ENCODE measurements at places on chromosomes 2 and 18.

- no peak for DNase-seq
Measured at GRCh38 chr18:65754121-65754520, 3.3 kb downstream of the CDH7 start.

- DNase-seq: no peak
Measured at GRCh38 chr2:39834426-39834825, 55.4 kb upstream of the THUMPD2 start.

GRCh38 chr18:12750715-12751502, 48.1 kb downstream of the PSMG2 start:
- no peak for DNase-seq

DNA sequence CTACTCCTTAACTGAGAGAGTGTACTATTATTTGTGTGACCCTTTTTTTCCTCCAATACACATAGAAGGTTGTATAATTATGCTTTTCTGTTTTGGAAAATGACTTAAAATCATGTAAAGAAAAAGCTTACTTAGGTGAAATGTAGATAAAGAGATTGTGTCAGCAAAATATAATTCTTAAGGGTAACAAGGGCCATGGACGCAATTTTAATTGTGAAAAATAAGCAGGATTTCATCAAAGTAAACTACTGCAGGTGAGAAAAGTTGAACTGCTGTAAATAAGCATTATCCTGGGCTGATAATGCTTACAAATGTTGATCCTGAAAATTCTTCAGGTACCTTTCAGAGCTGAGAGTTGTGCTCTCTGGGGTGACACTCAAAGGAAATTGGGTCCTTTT, 141.5 kb downstream of the RPIA start:
- DNase-seq: no peak

GRCh38 chr2:3279236-3279960, 98.2 kb downstream of the EIPR1 start:
- DNase-seq: no peak

DNA sequence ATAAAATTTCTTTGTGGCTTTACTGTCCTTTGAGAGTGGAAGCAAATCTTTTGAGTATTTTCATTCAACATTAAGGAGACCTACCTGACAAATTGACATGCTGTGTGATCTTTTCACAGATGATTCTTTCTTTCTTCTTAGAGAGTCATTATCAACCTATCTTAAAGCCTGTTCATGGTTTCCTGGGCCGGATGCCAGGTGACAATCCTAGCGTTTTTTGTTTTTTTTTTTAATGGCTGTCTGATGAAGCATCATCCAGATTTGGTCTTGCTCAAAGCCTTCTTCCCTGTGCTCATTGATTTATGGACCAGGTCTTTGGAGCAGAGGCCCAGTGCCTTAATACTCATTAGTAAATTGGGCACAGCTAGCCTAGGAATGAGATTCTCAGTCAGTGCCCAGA, 9.8 kb upstream of the MGAT5 start:
- DNase-seq: no peak

DNA sequence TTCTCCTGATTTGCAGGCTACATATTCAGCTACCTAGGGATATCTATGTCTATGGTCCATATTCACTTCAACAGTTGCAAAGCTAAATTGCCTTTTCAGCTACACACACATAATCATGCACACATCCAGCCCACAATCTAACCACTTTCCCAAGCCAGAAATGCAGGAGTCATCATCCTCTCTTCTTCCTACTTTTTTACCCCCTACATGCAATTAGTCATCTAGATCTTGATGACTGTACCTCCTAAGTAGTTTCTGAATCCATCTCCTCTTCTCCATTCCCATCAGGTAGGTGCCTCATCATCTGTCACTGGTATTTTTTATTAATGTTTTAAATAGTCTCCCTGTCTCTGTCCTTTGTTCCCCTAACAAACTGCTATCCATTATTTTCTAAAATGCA, 23.7 kb upstream of the SPRED2 start:
- DNase-seq: no peak

GRCh38 chr2:54476852-54477251, 20.7 kb downstream of the SPTBN1 start:
- no peak for DNase-seq

- DNase-seq: no peak
Measured at GRCh38 chr18:66168685-66169235, 417.9 kb downstream of the CDH7 start.

- DNase-seq: no peak
Measured at GRCh38 chr18:9715978-9716774, 8.1 kb downstream of the RAB31 start.

DNA sequence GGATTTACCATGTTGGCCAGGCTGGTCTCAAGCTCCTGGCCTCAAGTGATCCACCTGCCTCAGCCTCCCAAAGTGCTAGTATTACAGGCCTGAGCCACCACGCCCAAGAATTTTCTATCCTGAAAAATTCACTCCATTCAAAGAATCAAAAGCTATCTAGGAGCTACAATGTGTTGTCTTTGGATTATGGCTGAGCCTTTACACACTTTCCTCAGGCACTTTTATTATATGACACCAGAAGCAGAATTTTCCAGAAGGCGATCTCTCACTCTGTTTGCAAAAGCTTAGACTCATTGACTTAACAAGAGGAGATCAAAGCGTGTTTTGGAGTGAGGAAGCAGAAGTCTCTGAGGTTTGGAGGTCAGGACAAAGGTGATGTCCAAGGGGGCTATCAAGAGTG, 3.6 kb downstream of the FAM124B start:
- DNase-seq: no peak

- no peak for DNase-seq
Measured at GRCh38 chr2:241994086-241994485, 124.6 kb downstream of the RTP5 start.

GRCh38 chr2:132804051-132804450, 134.0 kb upstream of the LYPD1 start:
- DNase-seq: peak; percentile 48

- DNase-seq: no peak
Measured at GRCh38 chr2:34229998-34230397, 630.9 kb upstream of the FAM98A start.

DNA sequence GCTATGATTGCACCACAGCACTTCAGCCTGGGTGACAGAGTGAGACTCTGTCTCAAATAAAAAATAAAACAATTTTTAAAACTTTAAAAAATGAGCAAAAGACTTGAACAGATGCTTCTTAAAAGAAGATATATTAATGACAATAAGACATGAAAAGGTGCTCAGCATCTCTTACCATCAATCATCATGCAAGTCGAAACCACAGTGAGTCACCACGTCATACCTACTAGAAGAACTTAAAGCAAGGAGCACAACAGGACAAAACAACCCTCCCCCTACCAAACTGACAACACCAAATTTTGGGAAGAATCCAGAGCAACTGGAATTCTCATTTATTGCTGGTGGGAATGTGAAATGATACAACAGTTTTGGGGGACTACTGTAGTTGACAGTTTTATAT, 251.6 kb downstream of the BCL2 start:
- no peak for DNase-seq

GRCh38 chr18:51051105-51051712, 21.2 kb downstream of the SMAD4 start:
- peak; percentile 59 for DNase-seq

GRCh38 chr2:165594935-165595255, 125.4 kb downstream of the CSRNP3 start:
- no peak for DNase-seq

DNA sequence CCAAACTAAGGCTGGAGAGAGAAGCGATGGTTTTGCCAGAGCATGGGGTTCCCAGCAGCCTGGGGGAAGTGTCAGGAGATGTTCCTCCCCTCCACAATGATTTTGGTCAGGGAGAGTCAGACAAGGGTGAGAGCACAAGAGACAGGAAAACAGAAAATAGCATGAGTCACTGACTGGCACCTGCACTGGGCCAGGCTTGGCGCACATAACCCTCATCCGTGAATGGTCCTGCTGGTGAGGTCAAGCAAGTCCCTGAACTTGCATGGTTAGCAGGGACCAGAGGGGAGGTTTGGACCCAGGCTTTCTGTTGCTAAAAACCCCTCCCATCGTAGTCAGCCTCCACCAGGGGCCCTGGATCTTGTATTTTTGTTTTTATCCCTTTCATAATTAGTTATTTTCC, 174.5 kb upstream of the MYT1L start:
- no peak for DNase-seq

GRCh38 chr18:10169814-10170213, 256.0 kb downstream of the VAPA start:
- no peak for DNase-seq

DNA sequence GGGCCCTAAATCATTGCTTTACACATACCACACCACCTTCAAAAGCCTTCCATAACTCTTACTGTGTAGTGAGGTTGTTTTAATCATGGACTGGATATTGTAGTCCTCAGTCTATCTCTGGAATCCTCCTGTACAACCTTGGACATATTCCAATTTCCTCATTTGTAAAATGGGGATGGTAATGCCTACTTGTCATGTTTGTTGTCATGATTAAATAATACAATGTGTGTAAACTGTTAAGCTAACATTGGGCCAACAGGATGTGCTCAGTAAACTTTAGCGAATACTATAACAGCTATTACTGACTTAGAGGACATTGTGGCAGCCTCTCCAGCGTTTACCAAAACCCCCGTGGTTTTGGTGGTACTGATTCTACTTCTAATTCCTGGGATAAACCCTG, 74.7 kb upstream of the PTPRM start:
- DNase-seq: no peak

- DNase-seq: no peak
Measured at GRCh38 chr18:9446839-9447238, 28.5 kb upstream of the RALBP1 start.

GRCh38 chr18:52344881-52345280, 4.9 kb downstream of the DCC start:
- DNase-seq: no peak

DNA sequence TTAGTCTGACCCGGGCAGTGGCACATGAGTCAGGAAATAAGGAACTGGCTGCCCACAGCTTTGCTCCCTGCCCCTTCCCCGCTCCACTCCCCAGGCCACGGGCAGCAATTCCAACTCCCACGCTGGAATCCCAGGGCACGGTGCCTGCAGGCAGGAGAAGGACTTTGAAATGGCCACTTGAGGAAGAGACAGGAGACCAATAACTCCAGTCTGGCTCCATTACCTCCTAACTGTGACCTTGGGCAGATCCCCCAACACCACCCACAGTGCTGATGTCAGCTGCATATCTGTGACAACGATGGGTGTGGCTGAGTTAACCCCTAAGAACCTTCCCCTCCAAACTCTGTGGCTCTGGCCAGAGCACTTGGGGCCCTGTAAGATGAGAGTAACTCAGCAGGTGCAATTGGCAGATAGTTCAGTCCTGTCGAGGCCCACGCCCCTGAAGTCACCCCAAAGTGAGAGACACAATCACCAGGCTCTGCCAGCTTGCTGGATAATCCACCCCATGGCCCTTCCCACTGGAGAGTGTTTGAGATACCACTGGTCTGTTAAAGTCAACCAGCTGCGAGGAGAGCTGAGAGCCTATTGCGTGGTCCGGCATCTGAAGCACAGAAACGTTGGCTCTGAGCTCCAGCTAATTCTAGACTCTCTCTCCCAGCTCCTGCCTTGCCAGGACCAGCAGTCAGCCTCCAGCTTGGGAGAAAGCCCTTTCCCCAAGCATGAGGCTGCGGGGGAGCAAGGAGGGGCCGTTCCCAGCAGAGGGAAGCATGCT, 175.2 kb downstream of the TNS1 start:
- no peak for DNase-seq

DNA sequence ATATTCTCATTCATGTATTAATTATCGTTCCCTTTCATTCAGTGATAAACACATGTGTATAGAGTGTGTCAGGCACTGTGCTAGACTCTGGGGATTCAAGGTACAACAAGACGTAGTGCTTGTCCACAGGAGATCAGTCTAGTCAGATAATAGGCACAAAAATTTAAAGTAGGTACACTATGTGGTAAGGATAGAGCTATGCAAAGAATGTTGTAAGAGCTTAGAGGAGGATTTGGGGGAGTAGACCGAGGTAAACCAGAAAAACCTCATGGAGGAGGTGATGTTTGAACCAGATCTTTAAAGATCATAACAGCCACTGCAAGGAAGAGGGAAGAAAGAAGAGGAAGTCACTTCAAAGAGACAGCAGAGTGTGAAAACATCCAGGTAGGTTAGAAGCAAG, 256.9 kb upstream of the DDX18 start:
- DNase-seq: no peak

- no peak for DNase-seq
Measured at GRCh38 chr2:181149056-181149455, 168.7 kb downstream of the UBE2E3 start.

DNA sequence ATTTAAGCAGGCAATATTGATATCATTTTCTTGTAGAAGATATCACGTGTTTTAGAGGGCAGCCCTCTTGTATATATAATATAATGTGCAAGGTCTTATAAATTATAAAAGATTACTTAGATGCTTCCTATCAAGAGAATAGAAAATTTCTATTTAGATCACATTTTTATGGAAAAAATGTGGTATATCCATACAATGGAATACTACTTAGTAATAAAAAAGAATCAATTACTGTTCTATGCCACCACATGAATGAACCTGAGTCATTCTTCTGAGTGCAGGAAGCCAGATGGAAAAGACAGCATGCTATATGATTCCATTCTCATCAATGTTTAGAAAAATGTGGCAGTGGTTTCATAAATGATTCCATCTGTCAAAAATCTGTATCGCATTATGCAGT, 23.6 kb downstream of the CYP27C1 start:
- DNase-seq: no peak
